ENCODE measurements at places on chromosomes 1 and 21.

GRCh38 chr1:71641903-71642302 lies 561.1 kb upstream of the ZRANB2 start:
- no peak for DNase-seq

DNA sequence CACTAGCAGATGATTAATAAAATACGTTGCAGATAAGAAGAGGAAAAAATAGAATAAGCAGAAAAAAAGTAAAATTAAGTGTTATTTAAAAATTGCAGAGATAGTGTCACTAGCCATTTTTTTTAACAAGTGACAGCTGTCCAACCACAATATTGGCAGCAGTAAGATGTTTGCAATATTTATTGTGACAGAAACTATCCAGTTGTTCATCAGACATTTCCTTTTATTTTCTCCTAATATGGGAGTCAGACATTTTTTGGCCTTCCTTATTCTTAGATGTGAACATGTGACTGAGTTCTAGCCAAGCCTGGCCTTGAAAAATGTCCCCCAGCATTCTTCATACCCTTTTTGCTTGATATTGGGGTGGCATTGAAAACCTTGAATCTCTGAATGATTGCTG lies 3.4 kb upstream of the SPAG17 start:
- no peak for DNase-seq

DNA sequence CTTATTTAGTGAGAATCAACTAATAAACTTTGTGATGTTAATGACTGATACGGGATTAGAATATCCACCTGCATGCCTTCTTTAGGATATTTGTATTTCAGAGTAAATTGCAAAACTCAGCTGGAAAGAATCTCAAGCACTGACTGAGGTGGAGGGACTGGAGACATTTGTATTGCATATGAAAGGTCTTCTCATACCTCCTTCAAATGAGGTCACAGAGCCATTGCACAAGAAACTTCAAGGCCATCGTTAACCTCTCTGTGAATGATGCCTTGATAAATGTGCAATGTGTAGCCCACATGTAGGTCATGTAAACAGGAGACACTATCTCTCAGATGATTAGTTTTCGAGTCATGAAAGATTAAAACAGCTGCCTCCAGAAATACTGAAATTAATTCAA lies 531.7 kb upstream of the PLXNA2 start:
- no peak for DNase-seq

GRCh38 chr1:89070509-89070908 lies 5.5 kb upstream of the GBP1 start:
- no peak for DNase-seq

- no peak for DNase-seq
Measured at GRCh38 chr1:116309090-116309870, 63.8 kb upstream of the ATP1A1 start.

DNA sequence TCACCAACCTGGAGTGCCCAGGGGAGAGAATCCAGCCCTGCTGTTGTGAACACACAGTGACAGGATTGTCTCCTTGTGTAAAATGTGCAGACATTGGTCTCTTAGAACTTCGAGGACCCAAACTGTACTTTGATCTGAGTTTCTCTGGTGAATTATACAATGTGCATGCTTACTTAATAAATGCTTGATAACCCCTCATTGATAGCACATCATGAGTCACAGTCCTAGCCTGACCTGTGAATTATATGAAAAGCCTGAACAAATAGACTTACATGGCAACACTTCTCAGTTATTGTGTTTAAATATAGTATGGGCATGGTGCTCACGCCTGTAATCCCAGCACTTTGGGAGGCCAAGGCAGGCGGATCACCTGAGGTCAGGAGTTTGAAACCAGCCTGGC lies 22.6 kb downstream of the IFNGR2 start:
- DNase-seq: no peak

DNA sequence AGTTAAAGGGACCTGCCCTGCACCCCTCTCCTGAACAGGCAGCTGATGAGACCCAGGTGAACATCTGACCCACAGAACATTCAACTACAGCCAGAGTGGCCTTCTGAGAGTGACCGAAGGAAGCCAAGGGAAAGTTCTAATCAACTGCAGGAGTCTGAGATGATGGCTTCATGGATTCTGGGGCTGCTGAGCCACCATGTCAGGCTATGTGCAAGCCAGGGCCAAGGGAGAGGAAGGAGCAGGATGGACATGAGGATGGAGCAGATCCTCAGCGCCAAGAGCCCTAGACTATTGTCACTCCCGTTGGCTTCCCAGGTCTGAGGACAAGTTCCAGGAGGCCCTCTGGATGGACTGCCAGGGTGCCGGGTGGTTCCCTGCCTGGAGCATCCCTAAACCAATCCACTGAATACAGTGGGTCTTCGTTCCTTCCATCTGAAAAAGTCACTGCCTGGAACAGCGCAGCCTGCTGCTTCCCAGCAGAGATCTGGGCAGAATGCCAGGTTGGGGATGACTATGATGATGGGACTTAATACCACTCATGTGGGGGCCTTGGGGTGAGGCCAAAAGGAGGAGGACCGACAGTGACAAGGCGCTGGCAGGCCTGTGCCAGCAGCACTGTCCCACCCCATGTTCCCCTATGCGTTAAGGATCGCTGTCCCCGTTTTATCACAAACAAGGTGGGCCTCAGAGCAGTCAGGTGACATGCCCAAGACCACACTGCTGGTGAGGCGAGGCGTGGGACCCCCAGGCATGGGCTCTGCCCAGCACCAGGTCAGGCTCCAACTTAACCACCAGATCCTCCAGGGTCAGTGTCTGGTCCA lies 19.8 kb downstream of the SPOCD1 start:
- DNase-seq: peak; percentile 45

GRCh38 chr1:41103766-41104165 lies 82.2 kb upstream of the SLFNL1 start:
- DNase-seq: no peak

DNA sequence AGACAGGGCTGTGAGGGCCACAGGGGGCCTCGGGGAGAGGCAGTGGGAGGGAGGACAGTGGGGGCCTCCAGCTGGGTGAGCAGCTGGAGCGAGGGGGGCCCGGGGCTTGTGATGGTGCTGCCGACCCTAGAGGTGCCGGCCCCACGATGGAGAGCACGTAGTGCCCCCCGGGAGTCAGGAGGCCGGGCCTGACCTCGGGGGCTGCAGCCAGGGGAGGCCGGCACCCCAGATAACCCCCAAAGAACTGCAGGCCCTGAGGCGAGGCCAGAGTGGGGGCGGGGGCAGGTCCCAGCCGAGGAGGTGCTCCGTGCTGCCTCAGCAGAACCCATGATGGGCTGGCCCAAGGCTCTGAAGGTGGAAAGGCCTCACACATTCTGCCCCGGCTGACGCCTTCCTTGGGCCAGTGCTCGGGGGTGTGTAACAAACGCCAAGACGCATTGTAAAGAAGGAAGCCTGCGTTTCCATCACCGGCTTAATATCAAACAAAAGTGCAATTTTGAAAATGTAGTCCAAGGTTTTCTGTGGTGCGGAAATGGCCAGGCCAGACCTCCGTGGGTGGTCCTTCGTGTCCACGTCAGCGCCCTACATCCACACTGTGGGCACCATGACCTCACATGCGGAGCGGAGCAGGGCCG lies 55.2 kb downstream of the COL6A1 start:
- no peak for DNase-seq

- no peak for DNase-seq
Measured at GRCh38 chr1:11067716-11068599, 8.1 kb upstream of the SRM start.

DNA sequence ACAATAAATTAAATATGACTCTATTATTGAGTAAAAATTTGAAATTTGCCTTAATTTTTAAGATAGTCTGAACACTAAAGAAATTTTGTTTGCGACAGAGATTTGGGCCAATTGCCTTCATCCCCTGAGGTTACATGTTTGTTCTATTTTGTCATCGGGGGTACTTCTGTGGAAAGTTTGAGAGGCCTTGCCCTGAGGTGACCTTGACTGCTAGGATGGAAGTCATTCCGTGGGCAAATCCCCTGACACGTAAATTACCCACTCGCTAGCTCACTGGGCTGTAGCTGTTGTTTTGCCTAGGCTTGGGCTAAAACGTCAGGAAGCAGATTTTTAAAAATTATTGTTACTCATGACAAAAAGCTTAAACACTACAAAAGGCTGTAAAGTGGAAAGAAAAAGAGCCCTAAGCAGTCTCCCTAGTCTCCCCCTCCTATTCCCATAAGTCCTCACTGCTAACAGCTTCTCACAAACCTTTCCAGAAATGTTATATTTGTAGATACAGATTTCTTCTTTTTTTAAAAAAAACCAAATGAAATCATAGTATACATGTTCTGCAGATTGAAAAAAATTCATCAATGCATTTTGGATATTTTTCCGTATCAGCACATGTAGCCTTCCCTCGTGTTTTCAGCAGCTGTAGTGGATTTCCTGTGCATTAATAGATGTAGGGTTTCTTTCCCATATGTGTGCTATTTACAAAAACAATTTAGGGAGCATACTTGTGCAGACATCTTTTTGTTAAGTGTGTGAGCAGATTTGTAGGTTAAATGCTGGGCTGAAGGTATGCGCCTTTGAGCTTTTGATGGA lies 142.7 kb downstream of the MRPS6 start:
- no peak for DNase-seq

GRCh38 chr1:157359314-157360022 lies 192.8 kb downstream of the FCRL5 start:
- no peak for DNase-seq

DNA sequence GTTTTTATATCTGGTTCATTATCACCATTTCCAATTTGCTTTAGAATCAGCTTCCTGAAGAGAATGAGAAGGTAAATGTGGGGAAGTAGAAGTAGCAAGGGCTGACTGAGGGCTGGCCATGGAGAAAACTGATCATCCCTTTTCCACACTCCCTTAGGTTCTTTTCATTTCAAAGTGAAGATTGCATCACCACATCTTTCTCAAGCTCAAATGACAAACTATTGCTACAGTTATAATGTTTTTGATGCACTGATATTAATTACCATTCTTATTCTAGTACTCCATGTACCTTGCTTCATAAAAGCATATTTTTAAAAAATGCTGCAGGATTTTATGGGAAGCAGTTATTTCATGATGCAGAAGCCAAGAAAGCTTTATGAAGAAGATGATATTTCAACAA lies 7.9 kb upstream of the AK5 start:
- DNase-seq: no peak

All from left lobe of liver (tissue), 2 donors.